Activated CD8-positive, alpha-beta memory T cell treated with anti-CD3 and anti-CD28 coated beads for 1 hour (primary cell): ENCODE measurements at places on chromosomes 5 and 9.

- no peak for DNase-seq
These were observed 456.6 kb downstream of the ARHGEF28 start for GRCh38 chr5:74082512-74083055.

DNA sequence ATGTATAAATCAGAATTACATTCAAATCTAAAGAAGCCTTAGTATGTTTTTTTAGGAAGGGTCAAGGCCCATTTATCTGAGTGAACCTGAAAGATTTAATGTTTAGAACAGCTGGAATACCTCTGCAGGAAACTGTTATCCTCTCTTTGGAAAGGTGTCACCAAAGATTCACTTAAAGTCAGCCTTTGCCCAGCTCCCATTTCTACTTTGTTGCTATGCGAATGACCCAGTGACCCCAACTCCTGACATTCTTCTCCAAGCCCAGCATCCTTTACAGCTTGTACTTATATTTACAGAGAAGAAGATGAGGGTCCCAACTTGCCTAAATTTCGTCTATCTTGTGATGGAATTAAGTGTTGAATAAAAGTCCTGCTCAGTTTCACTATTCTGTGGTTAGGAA is 1198.6 kb downstream of the CDH12 start:
- DNase-seq, result no peak

DNA sequence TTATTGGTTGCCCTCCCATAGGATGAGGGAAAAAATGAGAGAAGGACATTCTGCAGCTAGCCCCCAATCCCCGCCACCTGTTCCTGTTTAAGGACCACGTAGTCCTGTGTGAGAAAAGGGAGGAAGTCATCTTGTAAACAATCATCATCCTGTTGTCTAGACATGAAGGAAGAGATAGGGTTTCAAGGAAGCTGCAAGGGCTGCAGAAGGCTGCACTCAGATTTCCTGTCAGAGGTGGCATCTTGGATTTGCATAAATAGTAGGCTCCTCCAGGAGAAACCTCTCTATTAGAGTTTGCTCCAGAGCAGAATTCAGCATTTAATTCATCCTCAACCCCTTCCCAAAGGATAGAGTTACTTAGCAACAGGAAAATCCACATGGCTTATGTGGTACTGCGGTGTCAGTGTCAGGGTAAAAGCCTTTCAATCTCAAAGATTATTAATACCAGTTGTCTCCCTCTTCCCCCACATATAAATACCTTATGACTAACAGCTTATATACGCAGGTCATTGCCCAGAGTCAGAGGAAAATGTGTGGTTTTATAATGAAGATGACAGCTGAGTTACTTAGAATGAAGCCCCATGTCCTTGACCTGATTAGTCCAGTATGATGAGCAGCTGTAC is 4.6 kb upstream of the DNAJC18 start:
- DNase-seq, result no peak

- DNase-seq, result no peak
These were observed 565.7 kb upstream of the FTMT start for GRCh38 chr5:121285801-121286521.

DNA sequence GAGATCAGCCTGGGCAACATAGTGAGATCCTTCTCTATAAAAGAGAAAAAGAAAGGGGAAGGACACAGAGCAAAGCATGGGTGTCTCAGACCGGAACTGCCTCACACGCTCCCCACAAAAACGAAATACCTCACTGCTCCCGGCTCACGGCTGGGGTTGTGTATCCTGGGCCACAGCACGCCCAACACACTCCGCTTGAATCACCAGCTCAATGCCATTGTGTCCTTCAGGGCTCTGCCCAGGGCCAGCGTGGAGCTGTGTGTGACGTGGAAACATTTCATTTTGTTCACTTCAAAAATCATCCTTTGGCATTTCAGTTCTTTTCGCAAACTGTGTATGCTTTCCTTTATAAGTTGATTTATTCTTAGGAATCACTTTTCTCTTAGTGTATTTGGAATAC is 279.5 kb downstream of the IRX1 start:
- DNase-seq, result no peak

DNA sequence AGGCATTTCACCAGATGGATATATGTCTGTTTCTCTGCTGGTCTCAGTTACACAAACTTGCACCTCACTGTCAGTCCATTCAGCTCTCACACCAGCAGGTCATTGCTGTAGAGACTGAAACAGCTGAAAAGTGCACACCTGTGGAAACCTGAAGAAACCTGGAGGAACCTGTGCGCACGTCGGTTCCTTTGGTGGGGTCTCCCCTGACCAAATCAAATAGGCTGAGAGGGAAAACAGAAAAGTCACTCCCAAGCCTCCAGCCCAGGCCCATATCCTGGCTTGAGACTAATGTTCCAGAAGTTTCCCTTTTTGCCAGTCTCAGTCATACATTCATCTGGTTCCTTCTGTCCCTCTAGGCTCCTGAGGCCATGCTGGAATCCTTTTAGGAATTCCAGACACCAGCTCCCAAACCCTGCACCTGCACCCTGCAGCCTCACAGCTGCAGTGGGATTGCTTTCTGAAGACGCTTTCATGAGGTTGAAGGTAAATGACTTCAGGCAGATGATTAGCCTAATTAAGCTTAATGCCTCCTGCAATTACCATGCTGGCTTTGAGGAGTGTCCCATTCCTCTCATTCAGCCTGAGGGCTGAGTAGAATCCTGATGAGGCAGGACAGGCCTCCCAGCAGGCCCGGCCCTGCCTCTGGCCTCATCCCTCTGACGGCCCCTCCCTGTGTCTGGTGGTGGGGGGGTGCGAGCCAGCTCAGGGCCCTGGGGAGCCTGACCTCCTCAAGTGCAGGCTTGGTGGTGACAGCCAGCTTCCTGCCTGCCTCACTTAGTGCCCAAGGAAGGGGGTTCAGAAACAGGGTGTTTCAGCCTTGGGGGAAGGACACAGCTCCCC is 24.3 kb upstream of the CXCL14 start:
- DNase-seq, result no peak

DNA sequence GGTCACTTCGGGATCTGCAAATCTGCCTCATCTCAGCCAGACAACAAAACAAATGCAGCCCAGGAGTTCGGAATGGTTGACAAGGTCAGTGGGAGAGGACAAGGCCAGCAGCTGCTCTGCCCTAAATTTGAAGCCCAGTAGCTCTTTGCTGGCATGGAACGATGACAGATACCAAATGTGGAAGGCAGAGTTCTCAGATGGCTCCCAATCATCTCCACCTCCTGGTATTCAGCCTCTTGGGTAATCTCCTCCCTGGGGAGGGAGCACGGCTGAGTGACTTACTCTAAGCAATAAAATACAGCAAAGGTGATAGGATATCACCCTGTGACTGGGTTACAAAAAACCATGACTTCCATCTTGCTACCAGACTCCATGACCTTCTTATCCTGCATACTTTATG is 172.8 kb downstream of the ENTREP1 start:
- DNase-seq, result no peak

- DNase-seq, result no peak
These were observed 23.3 kb upstream of the EEIG1 start for GRCh38 chr9:128003966-128004604.

- peak; percentile 70 for DNase-seq
These were observed 24.6 kb downstream of the CDHR2 start for GRCh38 chr5:176573564-176574296.

DNA sequence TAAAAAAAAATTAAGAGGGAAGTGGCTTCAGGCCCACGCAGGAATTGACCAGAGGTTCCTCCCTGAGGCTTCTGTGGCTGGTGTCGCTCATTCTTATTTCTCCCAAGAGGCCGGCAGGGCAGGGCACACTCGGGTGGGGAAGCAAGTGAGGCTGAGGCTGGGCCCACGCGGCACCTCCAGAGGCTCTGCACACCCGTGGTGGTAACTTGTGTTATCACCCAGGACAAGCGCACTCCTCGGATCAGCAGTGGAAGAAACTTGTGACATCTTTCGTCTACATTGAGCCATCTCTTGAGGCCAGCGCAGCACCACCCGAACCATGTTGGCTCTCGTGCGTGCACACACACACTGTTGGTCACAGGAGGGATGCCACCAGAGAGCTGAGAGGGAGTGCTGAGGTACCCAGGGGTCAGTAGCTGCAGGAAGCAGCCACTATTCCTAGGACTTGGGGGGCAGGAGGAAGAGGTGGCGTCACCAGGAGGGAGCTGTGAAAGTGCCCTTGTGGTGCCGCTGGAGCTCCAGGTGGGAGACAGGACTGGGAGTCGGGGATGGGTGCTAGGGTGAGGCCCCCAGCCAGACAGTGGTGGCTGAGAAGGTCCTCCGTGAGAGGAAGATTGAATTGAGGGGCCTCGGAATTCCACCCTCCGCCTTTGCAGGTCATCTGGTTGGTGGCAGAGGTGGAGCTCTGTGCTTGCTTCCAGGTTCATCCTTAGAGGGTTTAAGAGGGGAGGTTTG is 6.4 kb downstream of the NDUFS6 start:
- no peak for DNase-seq

DNA sequence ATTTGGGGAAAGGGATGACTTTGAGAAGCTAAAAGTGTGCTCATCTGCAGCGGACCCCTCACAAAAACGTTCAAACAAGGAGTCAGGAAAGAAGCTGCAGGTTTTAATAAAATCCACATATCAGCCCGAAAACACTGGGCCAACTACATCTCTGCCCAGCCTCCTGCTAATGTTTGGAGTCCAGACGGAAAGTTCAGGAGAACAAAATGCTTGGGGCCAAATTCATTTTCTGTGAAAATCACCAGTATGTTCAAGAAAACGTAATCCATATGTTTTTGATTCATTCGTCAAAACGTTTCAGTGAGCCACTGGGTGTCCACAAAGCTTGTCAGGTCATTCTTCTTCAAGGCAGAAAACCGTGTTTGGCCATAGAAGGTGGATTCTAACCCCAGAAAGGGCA is 87.5 kb upstream of the GAS1 start:
- no peak for DNase-seq

- peak; percentile 40 for DNase-seq
These were observed 665 bp downstream of the RASA1 start for GRCh38 chr5:87268126-87268969.

- no peak for DNase-seq
These were observed 117.2 kb upstream of the CCDC112 start for GRCh38 chr5:115413651-115414050.

DNA sequence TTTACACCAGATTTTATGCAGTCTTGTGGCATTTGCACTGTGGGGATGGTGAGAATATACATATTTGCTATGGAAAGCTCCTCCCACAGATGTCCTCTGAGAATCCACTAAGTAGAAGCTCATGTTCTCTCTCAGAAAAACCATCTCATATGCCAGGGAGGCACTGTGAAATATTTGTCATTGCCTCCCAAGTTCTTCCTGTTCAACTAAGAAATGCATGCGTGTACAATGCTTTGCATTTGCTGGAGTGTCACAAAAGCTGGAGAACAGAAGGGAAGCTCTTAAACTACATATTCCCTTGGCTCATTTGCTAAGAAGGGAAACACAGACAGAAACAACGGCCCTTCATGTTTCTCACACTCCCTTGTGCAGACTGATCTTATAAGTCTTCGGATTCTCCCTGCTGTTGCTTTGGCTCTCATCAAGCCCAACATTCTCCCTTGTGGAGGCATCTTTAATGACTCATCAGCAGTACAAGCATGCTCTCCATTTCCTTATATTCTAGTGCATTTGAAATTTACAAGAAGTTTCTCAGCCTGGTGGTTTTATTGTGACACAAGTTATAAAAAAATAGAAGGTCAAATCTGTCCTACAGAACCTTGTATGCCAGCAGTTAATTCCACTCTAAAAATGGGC is 220.6 kb downstream of the TRIM36 start:
- no peak for DNase-seq

GRCh38 chr5:153625826-153626354 is 135.4 kb downstream of the GRIA1 start:
- DNase-seq, result no peak

DNA sequence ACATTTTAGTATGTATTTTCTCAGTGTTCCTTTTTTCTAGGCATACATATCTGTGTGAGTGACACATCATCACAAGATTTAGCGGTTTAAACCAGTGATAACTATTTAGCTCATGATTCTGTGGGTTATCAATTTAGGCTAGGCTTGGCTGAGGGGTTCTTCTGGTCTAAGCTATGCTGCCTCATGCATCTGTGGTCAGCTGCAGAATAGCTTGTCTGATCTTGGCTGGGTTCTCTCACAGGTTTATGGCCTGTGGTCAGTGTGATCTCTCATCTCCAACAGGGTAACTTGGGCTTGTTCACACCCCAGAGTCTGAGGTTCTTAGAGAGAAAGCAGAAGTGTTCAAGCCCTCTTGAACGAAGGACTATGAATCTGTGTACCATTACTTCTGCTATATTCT is 363.3 kb downstream of the KDM4C start:
- no peak for DNase-seq

DNA sequence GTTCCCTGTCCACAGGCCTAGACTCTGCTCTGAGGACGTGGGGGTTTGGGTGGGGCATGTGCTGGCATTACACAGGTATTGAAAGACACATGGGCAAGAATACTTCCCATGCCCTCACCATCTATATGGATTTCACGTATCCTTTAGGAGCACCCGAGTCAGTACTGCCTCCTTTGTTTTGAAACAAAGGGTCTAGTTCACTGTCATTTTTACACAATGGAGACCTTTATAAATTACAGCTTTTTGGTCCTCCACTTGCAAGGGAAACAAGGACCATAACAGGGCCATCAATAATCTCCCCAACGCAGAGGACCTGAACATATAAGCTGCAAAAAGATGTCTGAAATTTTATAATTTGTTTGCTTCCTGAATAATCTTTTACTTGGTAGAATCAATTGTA is 24.9 kb upstream of the CRHBP start:
- DNase-seq, result no peak
